Activated CD4-positive, alpha-beta T cell treated with anti-CD3 and anti-CD28 coated beads, Interleukin-2, amount 10 ng/mL, durations not matched to agents 7 days and 5 days (primary cell): ENCODE measurements at places on chromosomes 5 and 9.

- no peak for DNase-seq
Measured at GRCh38 chr9:128911529-128912035, 9.2 kb upstream of the PHYHD1 start.

- DNase-seq: no peak
Measured at GRCh38 chr5:81021951-81022687, 62.0 kb downstream of the RASGRF2 start.

GRCh38 chr5:135188233-135188914, 154.3 kb upstream of the PITX1 start:
- no peak for DNase-seq

DNA sequence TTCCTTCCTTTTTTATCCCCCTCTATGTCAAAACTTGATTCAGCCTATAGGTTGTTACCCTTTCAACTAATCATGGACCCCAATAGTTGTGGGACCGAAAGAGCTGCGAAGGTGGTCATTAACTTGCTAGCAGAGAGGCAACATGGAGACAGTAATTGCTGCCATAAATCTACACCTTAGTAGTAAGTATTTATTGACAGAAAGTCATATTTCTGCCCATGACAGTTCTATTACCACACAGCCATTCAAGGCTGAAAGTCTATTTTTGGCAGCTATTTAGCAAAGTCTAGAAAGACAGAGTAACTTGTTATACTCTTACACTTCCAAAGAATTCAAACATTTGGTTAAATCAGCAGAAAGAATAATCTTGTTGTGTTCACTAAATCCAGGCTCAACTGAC, 236.2 kb downstream of the PRELID2 start:
- DNase-seq: no peak

- DNase-seq: peak; percentile 40
Measured at GRCh38 chr9:129822898-129823541, 916 bp downstream of the TOR1A start.

DNA sequence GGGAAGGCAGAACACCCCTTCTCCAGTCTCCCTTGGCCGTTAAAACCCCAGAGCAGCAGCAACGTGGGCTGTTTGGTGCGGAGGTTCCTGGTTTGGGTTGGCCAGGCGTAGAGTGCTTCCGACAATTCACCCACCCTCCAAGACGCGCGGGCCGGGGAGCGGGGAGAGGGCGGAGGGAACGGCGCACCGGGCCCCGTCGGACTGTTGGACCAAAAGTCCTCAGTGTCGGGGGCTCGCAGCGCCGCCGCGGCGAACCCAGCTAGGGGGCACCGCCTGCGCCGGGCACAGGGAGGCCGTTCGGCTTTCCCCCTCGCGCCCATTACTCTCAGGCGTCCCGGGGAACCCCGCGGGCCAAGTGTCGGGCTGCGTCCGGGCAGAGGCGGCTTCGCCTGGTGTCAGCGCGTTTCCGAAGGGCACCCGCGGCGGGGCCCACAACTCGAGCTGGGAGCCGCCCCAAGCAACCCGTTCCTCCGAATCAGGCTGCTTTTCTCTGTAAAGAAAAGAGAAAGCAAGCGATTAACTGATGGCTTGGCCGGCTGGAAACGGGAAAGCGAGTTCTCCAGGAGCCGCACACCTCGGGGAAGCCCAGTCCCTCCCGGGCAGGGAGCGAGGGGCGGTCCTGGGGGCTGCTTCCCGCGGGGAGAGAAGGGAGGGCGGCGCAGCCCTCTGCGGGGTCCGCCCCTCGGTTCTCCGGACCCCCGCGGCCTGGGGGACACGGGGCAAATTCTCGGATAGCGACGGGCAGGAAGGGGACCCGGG, 145.5 kb downstream of the ERCC6L2 start:
- DNase-seq: peak; percentile 55

GRCh38 chr9:95088421-95089161, 228.9 kb downstream of the FANCC start:
- no peak for DNase-seq

DNA sequence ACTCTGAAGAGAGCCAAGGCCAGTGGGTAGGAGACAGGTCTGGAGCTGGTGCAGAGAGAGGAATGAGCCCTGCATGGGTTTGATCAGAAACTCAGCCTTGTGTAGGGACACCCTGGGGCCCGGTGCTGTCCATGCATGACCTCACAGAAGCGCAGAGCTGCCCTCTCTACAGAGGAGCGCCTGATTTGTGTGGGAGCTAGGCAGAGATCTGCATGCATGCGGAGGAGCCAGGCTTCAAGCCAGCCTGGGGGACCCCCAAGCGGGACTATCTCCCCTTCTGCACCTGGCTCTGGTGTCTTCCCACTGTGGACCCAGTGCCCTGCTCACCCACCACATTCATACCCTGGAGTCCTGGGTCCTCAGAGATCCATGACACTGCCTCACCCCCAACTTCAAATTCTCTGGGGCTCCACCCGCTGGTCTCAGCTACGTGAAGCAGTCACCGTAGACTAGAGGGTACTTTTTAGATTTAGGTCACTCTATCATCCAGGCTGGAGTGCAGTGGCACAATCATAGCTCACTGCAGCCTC, 2.6 kb upstream of the LCN2 start:
- no peak for DNase-seq

DNA sequence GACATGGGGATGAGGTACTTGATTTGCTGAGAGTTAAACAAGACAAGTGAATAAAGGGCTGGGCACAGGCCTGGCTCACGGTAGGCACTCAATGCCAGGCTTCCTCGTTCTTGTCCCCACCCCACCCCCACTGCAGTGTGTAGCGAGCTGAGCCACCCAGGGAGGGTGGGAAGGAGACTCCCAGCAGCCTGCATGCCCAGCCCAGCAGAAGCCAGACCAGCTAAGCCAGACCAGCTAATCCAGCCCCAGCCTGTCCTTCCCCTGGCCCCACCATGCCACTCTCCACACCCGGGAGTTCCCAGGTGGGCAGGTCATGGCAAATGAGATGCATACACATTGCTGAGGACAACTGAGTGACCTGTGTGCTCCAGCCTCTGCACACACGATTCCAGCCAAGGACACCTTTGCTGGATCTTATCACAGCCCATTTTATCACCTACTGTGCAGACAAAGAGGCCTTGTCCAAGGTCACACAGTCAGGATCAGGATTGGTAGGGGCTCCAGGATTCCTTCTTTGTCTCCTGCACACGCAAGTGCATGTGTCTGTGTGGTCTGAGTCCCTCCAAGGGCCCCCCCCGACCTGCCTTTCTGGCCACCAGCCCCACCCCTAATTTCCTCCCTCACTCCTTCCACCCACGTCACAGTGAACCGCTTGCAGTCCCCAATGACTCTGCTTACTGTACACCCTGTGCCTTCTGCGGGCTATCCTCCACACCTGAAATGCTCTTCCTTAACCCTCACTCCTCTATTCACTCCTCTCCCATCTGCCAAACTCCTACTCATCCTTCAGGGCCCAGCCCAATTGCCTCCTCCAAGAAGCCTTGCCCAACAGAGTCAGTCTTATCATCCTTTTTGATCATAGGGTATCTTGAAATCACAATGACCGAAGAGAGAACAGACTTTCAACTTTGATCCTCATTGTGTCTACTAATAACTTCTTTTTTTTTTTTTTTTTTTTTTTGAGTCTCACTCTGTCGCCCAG, 26.6 kb downstream of the DUSP1 start:
- no peak for DNase-seq

GRCh38 chr5:126053630-126054029, 369.6 kb upstream of the GRAMD2B start:
- no peak for DNase-seq

- no peak for DNase-seq
Measured at GRCh38 chr5:54655761-54656160, 138.2 kb downstream of the SNX18 start.

DNA sequence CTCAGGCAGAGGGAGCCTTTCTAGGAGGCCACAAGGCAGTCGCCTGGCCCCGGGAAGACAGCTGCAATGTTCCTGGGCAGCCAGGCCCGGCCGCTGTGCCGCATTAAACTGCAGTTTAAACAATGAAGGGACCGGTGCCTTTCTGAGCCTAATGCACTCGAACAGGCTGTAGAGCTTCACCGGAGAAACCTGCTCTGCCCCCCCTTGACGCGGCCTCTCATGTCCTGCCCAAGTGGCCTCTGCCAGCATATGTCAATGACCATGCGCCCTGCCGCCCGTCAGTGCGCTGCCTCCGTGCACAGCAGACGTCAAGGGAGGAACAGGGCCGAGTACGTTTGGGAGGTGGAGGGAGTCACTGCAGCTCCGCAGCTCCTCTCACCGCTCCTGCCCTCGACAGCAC, 38.4 kb upstream of the BARHL1 start:
- no peak for DNase-seq

- DNase-seq: no peak
Measured at GRCh38 chr5:7087719-7088297, 308.1 kb upstream of the ADCY2 start.

- no peak for DNase-seq
Measured at GRCh38 chr9:89473762-89474469, 24.0 kb downstream of the SEMA4D start.

GRCh38 chr5:39080597-39081204, 6.5 kb upstream of the RICTOR start:
- peak; percentile 33 for DNase-seq
